ENCODE measurements at places on chromosomes 7 and 10.

DNA sequence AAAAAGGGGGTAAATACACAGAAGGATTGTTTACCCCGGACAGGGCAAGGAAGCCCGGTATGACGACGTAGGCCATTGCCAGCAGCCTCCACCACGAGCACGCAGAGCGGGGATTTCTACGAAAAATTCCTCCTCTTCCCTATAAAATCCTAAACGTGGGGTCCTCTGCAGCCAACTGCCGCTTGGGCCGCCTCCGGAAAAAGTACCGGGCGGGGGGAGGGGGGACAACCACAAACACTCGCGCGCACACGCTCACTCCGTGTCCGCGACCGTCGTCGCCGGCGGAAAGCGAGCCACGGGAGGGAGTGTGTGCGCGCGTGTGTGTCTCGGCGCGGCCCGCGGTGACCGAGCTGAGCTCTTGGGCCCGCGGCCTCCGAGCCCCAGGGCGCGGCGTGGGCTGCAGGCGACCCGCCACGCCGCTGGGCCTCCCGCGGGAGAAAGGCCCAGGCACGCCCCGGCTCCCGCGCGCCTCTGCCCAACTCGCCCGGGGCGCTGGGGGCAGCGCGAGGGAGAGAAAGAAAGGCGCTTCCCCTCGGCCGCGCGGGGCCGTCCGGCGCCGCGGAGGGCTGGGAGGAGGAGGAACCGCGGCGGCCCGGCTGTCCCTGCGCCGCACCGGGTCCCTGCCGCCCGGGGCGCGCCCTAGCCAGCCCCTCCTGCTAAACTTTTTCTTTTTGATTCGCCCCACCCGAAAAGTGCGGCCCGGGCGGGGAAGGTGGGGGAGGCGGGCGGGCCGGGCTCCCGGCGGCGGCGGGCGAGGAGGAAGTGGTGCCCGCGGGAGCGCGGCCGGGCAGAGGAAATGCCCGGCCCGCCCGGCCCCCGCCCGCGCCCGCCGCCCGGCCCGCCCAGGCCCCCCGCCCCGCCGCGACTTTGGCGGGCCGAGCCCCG, 1.5 kb downstream of the CTBP2 start:
- no peak for DNase-seq

- no peak for DNase-seq
Observed at GRCh38 chr7:106840342-106840741, 24.7 kb upstream of the PIK3CG start.

GRCh38 chr10:1048349-1048731, 579 bp downstream of the IDI1 start:
- no peak for DNase-seq

GRCh38 chr10:122302315-122302714, 31.2 kb downstream of the BTBD16 start:
- DNase-seq: no peak

DNA sequence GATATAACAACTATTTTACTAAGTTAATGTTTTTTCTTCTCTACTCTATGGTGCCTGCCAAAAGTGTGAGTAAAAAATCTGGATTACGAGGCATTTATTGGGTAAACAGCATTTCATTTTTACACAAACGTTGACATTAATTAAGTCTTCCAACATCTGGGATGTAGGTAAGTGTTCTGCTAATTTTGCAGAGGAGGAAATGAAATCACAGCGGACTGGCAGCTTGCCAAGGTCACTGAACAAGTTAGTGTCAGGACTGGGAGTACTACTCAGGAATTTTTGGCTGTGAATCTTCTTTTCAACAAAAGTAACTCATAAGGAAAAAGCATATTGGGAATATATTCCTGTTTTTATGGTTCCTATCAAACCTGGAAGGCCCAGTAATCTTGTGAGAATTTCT, 612.1 kb upstream of the FZD8 start:
- DNase-seq: no peak
